ENCODE measurements at places on chromosomes 2 and 18. TPM values are rescaled to one million over a fixed set of nuclear protein-coding genes. Genes with fewer than 3 reads are reported as not detected.
A peak's percentile ranks its signal among the peaks of the same experiment; 100 is the strongest.

Gene CAVIN2
- total RNA-seq = not detected

Gene RAB12
- total RNA-seq = 18.5 TPM

Gene SCN9A
- not detected for total RNA-seq

Gene HRH4
- total RNA-seq = 0.23 TPM

Gene DNAH6
- 0.83 TPM for total RNA-seq

Gene HSPE1
- 92.1 TPM for total RNA-seq

Gene COL5A2
- 2.3 TPM for total RNA-seq

Gene MALT1
- total RNA-seq = 68.6 TPM

- peaks cover 6% of the 10 kb centered on the region for H3K27me3 ChIP-seq
- no peaks in the 10 kb centered on the region for H3K36me3 ChIP-seq
- no peak overlapping the region for H3K4me3 ChIP-seq
- no peak overlapping the region for H3K27ac ChIP-seq
- DNase-seq = no peak
- H3K4me1 ChIP-seq = no peaks in the 10 kb centered on the region
These were observed 193.3 kb downstream of the RNF152 start for GRCh38 chr18:61699397-61700110.

DNA sequence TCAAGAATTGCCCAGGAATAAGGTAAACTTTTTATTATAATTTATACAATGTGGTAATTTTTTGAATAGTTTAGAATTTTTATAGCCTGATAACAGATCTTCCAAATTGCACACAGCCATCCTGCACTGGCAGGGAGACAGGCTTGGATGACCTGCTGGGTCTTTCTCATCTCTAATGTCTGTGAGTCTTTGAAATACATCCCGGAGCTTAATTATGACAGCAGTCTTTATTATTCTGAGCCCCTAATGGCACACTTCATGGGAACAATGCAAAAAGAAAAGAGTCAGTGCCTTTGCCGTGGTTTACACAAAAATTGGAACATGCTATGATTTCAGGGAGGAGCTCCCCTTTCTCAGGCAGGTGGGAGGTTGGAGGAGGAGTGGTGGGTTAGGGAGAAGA lies 71.0 kb downstream of the TMEM182 start:
- H3K27me3 ChIP-seq = no peaks in the 10 kb centered on the region
- no peaks in the 10 kb centered on the region for H3K36me3 ChIP-seq
- H3K4me1 ChIP-seq = no peaks in the 10 kb centered on the region
- no peak overlapping the region for H3K27ac ChIP-seq
- no peak overlapping the region for H3K4me3 ChIP-seq
- no peak for DNase-seq

- no peak for DNase-seq
- no peaks in the 10 kb centered on the region for H3K4me1 ChIP-seq
- H3K36me3 ChIP-seq = no peaks in the 10 kb centered on the region
- H3K27me3 ChIP-seq = no peaks in the 10 kb centered on the region
- H3K27ac ChIP-seq = no peak overlapping the region
These were observed 151.2 kb downstream of the CALCRL start for GRCh38 chr2:187296869-187297268.

GRCh38 chr18:52343138-52343537 lies 3.1 kb downstream of the DCC start:
- no peak for DNase-seq
- no peak overlapping the region for H3K27ac ChIP-seq
- H3K4me3 ChIP-seq = no peak overlapping the region
- H3K36me3 ChIP-seq = no peaks in the 10 kb centered on the region
- H3K4me1 ChIP-seq = no peaks in the 10 kb centered on the region

GRCh38 chr2:143524559-143525401 lies 395.6 kb downstream of the ARHGAP15 start:
- DNase-seq = no peak
- H3K27me3 ChIP-seq = no peaks in the 10 kb centered on the region
- H3K4me3 ChIP-seq = peak overlapping the region; percentile 44
- no peak overlapping the region for H3K27ac ChIP-seq
- H3K4me1 ChIP-seq = peaks cover 21% of the 10 kb centered on the region

- H3K27me3 ChIP-seq = peaks cover 21% of the 10 kb centered on the region
- H3K4me1 ChIP-seq = peaks cover 10% of the 10 kb centered on the region
- no peak for DNase-seq
- H3K27ac ChIP-seq = no peak overlapping the region
- no peaks in the 10 kb centered on the region for H3K36me3 ChIP-seq
These were observed 88.7 kb downstream of the ADAM23 start for GRCh38 chr2:206531996-206532543.

- no peak for DNase-seq
- peaks cover 3% of the 10 kb centered on the region for H3K27me3 ChIP-seq
- no peaks in the 10 kb centered on the region for H3K36me3 ChIP-seq
- H3K4me3 ChIP-seq = no peak overlapping the region
- H3K27ac ChIP-seq = no peak overlapping the region
These were observed 21.2 kb upstream of the OR6B3 start for GRCh38 chr2:240074545-240074944.

GRCh38 chr18:13300029-13300428 lies 81.5 kb downstream of the LDLRAD4 start:
- no peak overlapping the region for H3K27ac ChIP-seq
- H3K27me3 ChIP-seq = no peaks in the 10 kb centered on the region
- H3K4me1 ChIP-seq = peaks cover 15% of the 10 kb centered on the region
- no peak for DNase-seq
- no peak overlapping the region for H3K4me3 ChIP-seq
- H3K36me3 ChIP-seq = peaks cover 8% of the 10 kb centered on the region

- no peaks in the 10 kb centered on the region for H3K27me3 ChIP-seq
- no peak overlapping the region for H3K4me3 ChIP-seq
- no peak overlapping the region for H3K27ac ChIP-seq
- H3K36me3 ChIP-seq = peaks cover 20% of the 10 kb centered on the region
These were observed 5.1 kb downstream of the GPR75 start for GRCh38 chr2:53854678-53855077.

GRCh38 chr2:116754381-116755101 lies 1060.0 kb upstream of the DDX18 start:
- no peaks in the 10 kb centered on the region for H3K36me3 ChIP-seq
- H3K27me3 ChIP-seq = no peaks in the 10 kb centered on the region
- no peaks in the 10 kb centered on the region for H3K4me1 ChIP-seq
- no peak overlapping the region for H3K4me3 ChIP-seq
- no peak for DNase-seq

GRCh38 chr2:235757212-235757611 lies 263.4 kb downstream of the AGAP1 start:
- no peak for DNase-seq
- H3K27me3 ChIP-seq = no peaks in the 10 kb centered on the region
- H3K36me3 ChIP-seq = no peaks in the 10 kb centered on the region
- no peak overlapping the region for H3K4me3 ChIP-seq

DNA sequence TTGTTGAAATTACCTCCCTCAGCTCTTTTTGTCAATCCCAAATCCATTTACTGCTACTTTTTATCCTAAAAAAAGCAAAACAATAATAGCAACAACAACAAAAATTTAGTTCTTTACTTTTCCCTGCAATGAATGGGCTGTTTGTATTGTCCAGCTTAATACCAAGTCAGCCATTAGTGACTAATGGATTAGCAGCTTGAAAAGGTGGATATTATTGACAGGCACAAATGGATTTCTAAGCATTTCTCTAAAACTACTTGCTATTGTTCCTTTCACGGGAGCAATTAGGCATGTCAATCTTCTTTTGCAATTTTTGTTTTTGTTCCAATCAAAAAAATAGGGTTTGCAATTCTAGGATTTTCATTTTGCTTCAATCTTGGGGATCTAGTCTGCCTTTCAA lies 32.1 kb upstream of the SPAG16 start:
- H3K27ac ChIP-seq = no peak overlapping the region
- no peak overlapping the region for H3K4me3 ChIP-seq
- no peak for DNase-seq
- H3K4me1 ChIP-seq = no peaks in the 10 kb centered on the region
- H3K36me3 ChIP-seq = no peaks in the 10 kb centered on the region

DNA sequence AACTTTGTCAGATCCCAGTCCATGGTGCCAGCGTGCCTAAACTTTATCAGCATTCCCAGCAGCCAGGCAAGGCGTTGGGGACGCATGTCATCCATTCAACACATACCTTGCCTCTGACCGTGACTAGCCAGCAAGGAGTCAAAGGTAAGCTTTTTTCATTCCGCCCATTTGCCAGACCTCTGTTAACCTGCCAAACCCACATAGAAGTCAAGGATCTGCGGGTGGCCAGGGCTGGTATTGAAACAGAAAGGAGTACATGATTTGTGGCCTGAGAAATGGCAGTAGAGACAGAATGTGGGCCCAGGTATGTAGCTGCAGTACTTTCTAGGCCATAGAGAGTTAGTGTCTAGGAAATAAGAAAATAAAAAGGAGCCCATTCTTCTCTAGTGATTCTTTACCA lies 240.2 kb downstream of the LTBP1 start:
- DNase-seq = no peak
- no peak overlapping the region for H3K27ac ChIP-seq
- no peak overlapping the region for H3K4me3 ChIP-seq
- H3K4me1 ChIP-seq = no peaks in the 10 kb centered on the region
- H3K36me3 ChIP-seq = no peaks in the 10 kb centered on the region
- H3K27me3 ChIP-seq = peaks cover 4% of the 10 kb centered on the region

DNA sequence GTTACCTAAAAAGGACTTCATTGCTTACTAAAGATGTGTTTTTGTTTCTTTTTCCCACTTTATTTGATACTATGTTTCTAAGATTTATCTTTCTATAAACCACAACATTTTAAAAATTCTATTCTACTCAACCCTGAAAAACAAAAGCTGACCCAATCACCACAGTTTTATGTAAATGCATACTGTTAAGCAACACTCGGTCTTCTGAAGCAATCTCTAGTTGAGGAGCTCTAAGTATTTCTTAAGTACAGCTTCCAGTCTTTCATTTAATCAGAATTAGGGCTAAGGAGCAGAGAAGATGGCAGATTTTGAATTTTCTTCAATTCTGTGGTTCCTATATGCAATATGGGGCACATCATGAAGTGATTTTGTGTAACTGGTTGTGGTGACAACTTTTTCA lies 72.2 kb upstream of the SLC4A10 start:
- no peaks in the 10 kb centered on the region for H3K36me3 ChIP-seq
- no peak overlapping the region for H3K4me3 ChIP-seq
- no peak overlapping the region for H3K27ac ChIP-seq
- no peak for DNase-seq

GRCh38 chr2:234719116-234719716 lies 222.3 kb upstream of the ARL4C start:
- H3K36me3 ChIP-seq = no peaks in the 10 kb centered on the region
- peaks cover 3% of the 10 kb centered on the region for H3K27me3 ChIP-seq
- no peak for DNase-seq
- H3K4me3 ChIP-seq = no peak overlapping the region
- no peaks in the 10 kb centered on the region for H3K4me1 ChIP-seq
- H3K27ac ChIP-seq = no peak overlapping the region

GRCh38 chr18:35087726-35088125 lies 46.5 kb downstream of the MAPRE2 start:
- H3K27me3 ChIP-seq = no peaks in the 10 kb centered on the region
- peaks cover 6% of the 10 kb centered on the region for H3K4me1 ChIP-seq
- H3K27ac ChIP-seq = no peak overlapping the region
- H3K4me3 ChIP-seq = no peak overlapping the region
- peaks cover 35% of the 10 kb centered on the region for H3K36me3 ChIP-seq

DNA sequence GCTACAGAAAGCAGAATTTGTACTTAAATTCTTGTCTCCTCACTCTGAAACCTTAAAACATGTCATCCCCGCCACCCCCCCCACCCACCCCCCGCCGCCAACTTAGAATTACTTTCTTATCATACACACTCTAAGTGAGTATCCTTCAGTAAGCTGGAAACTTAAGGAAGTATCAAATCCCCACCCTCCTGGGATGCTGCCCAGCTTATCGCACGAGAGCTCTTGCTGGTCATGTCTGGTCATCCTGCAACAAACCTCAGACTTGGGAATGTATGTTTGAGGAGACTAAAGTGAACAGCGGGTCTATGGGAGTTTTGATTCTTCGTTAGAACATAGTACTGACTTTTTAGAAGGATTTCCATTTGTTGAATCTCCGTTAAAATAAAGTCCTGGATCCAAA lies 203.3 kb downstream of the PTGR3 start:
- no peak for DNase-seq
- peaks cover under 1% of the 10 kb centered on the region for H3K36me3 ChIP-seq
- H3K27me3 ChIP-seq = no peaks in the 10 kb centered on the region
- no peak overlapping the region for H3K27ac ChIP-seq

- H3K27ac ChIP-seq = no peak overlapping the region
- DNase-seq = no peak
- H3K36me3 ChIP-seq = peaks cover 31% of the 10 kb centered on the region
- H3K27me3 ChIP-seq = no peaks in the 10 kb centered on the region
- no peak overlapping the region for H3K4me3 ChIP-seq
These were observed 21.9 kb downstream of the EHBP1 start for GRCh38 chr2:62727259-62727867.

All from activated naive CD8-positive, alpha-beta T cell treated with anti-CD3 and anti-CD28 coated beads, Interleukin-2, amount 10 ng/mL, durations not matched to agents 7 days and 5 days (primary cell).